ENCODE measurements at places on chromosomes 6 and 20.

DNA sequence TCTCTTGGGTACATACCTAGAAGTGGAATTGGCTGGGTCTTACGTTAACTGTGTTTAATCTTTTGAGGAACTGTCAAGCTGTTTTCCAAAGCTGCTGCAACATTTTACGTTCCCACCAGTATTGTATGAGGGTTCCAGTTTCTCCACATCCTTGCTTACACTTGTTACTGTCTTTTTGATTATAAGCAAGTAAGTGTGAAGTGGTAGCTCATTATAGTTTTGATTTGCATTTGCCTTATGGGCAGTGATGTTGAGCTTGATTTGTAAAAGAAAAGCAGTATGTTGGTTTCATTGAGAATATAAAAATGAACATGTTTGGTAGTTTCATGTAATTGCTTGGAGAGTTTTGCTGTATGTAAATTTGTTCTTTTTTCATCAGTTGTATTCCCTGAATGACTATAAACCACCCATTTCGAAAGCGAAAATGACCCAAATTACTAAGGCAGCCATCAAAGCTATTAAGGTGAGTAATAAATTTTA, 40.4 kb downstream of the SCAF8 start:
- no peak for DNase-seq

DNA sequence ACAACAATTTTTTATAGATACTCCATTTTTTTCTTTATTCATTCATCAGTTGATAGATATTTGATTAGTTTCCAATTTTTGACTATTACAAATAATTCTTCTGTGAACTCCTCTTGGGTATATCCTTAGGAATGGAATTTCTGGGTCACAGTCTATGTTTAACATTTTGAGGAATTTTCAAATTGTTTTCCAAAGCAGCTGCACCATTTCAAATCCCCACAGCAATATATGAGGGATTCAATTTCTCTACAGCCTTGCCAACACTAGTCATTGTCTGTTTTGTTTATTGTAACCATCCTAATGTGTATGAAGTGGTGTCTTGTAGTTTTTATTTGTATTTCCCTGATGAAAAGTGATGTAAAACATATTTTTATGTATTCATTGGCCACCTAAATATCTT, 320.3 kb upstream of the DEFB112 start:
- no peak for DNase-seq

GRCh38 chr6:69866770-69867638, 648 bp downstream of the COL19A1 start:
- peak; percentile 42 for DNase-seq

GRCh38 chr6:56072856-56073255, 174.5 kb downstream of the COL21A1 start:
- DNase-seq: no peak

- DNase-seq: no peak
These were observed 598.8 kb downstream of the RNF144B start for GRCh38 chr6:18985996-18986395.

- DNase-seq: no peak
These were observed 413.0 kb upstream of the RUNX2 start for GRCh38 chr6:44915111-44915510.

GRCh38 chr6:73978330-73978729, 282.3 kb downstream of the CD109 start:
- no peak for DNase-seq

GRCh38 chr6:130744576-130745366, 82.4 kb upstream of the SMLR1 start:
- DNase-seq: no peak

DNA sequence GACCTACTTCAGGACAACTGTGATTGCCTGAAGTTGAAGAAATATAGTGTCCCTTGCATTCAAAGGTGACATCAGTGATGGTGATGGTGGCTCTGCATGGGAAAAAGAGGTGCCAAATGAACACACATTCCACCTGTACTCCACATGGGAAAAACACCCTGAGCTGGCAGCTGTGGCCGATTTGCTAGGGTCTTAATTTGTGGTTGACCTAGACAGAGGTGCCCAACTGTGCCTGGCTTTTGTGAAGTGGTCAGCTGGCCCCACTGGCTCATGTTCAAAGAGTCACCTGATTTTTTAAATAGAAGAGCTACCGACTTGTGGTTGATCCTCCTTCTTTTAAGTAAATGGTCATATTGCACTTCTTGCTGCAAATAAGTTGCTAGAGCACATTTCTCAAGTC, 7.6 kb upstream of the GCNT2 start:
- DNase-seq: no peak

GRCh38 chr6:111573131-111573883, 32.4 kb downstream of the TRAF3IP2 start:
- no peak for DNase-seq

DNA sequence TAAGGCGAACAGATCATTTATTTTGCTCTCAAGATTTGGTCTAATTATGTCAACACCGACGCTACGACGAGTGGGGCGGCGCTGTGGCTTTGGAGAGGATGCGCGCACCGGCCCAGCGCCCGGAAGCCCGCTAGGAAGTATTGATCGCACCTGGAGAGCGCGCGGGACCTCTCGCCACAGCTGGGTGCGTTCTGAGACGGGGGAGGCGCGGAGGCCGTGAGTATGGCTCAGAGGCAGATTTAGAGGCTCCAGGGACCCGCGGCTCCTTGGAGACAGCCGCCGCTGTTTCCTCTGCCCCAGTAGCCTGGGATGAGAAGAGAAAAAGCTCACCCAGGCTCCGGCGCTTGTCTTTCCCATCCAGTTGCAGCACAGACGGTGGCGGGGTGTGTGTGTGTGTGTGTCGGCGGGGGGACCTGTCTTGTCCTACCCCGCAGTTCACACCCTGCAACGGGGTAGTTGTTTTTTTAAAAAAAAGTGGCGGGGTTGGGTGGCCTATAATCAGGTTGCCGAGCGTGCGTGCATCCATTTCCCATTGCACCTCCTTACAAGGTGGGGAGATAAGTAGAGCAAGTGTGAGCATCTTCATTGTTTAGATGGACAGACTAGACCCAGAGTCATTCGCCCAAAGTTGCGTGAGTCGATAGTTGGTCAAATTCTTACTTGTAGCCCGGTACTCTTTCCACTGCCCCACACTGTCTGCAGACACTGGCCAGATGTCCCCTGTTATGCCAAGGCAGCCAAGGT, 11.2 kb downstream of the TFAP2D start:
- DNase-seq: no peak

DNA sequence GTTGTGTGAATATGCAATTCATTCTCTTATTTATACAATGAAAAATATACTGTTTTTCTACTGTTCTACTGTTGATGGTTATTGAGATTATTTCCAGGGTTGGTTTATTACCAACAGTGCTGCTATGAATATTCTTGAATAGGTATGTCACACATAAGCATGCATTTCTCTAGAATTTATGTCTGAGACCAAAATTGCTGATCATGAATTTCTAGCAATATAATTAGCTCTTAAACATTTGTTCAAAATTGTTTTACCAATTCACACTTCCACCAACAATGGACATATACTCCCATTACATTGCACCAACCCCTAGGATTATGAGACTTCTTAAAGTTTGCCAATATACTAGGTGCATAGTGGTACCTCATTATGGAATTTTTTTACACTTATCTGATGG, 164.1 kb upstream of the KCNQ5 start:
- no peak for DNase-seq

DNA sequence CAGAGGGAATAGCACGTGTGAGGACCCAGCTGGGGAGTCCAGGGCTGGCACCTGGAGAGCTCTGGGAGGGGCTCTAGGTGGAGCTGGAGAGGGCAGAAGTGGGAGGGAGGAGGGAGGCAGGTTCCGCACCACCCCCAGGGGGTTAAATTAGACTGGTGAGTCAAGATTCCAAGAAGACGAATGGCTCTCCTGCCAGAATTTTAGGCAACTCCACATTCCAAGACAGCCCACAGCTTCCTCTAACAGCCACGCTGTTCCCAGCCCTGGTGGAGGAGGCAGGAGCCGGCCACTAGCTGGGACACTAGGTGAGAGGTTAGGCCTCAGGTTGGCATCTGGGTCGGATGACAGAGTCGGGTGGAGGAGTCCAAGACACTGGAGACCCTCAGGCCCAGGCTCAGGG, 60.2 kb downstream of the TFAP2C start:
- no peak for DNase-seq

GRCh38 chr6:152736687-152737273, 13.8 kb upstream of the VIP start:
- DNase-seq: no peak

DNA sequence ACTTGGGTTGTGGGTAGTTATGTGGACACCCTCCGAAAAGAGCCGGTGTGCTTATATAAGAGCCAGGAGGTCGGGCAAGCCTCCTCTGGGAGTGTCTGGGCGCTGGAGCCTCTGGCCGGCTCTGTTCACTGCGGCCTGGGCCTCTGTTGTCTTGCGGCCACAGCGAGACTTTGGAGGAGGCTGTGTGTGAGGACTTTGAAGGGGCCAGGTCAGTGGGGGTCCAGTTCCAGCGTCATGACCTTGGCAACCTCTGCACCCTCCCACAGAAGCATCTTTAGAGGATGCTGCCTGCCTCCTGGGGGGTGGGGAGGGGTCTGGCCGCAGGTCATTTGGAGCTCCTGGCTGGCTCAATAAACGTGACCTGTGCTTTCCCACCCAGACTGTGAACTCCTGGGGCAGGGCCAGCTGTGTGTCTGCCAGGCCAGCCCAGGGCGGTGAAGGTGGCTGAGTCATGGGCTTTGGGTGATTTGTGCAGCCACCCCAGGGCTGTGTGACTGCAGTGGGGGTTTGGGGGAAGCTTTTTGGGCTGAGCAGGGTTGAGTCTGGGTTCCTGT, 1.2 kb downstream of the TCEA2 start:
- DNase-seq: no peak

- DNase-seq: no peak
These were observed 148.3 kb downstream of the HACE1 start for GRCh38 chr6:104711371-104711770.

- DNase-seq: no peak
These were observed 15.7 kb upstream of the HLA-DQB2 start for GRCh38 chr6:32779036-32779435.

GRCh38 chr20:59808729-59809381, 124.6 kb downstream of the SYCP2 start:
- no peak for DNase-seq

- DNase-seq: no peak
These were observed 29.4 kb upstream of the TAGAP start for GRCh38 chr6:159074120-159074684.

DNA sequence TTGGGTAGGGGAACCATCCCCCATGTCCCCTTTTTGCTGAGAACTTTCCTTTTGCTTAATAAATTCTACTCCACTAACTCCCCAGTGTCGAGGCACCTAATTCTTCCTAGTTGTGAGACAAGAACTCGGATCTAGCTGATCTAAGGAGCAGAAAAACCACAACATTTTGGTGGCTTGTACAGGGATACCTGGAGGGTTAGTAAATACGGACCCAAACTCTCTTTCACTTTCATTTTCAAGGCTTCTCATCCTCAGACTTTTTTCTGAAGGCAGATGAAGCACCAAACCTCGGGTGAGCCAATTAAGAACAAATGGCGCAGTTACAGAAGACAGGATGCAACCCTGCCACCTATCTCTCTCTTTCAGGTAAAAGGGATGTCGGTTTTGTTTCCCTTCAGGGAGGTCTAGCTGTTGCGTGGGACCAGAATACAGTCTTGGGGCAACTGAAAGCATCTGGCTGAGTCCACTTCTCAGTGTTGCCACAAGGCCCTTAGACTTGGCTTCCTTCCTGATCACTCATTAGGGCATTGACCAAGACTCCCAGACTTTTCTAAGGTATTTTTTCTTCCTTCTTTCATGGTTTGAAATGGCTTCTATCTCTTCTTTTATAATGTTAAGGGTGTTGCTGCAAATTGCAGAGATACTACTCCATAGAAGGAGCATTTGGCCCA, 11.1 kb upstream of the HTR1B start:
- no peak for DNase-seq

DNA sequence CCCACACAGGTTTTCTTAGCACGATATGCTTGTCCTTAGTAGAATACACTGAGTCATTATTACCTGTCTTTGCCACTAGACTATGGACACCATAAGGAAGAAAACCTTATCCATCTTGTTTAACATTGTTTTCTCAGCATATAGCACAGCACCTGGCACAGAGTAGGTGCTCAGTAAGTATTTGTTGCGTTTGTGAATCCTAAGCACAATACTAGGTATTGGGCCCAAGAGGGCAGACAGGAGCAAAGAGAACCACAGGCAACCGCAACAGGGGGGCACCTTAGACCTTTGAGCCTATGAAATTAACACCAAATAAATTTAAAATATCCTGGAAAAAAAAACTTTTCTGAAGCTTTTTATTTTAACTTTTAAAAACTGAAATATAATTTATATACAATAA, 3.7 kb upstream of the NCOA6 start:
- no peak for DNase-seq

DNA sequence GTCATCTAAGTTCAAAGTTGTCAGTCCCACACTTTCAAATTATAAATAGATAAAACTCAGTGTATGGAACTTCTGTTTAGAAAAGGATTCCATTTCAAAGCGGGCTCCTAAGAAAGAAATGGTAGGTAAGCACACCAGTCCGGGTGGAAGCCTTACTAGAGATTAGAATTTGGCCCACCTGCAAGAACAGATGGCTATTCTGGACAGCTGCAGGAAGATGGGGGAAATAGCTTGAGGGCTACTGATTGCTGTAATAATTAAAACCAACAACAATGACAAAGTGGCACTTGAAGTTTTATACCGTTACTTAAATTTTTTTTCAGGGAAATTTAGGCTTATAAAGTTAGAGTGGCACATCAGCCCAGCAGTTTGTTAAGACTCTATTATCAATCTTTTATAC, 83.3 kb downstream of the HIVEP2 start:
- DNase-seq: no peak

DNA sequence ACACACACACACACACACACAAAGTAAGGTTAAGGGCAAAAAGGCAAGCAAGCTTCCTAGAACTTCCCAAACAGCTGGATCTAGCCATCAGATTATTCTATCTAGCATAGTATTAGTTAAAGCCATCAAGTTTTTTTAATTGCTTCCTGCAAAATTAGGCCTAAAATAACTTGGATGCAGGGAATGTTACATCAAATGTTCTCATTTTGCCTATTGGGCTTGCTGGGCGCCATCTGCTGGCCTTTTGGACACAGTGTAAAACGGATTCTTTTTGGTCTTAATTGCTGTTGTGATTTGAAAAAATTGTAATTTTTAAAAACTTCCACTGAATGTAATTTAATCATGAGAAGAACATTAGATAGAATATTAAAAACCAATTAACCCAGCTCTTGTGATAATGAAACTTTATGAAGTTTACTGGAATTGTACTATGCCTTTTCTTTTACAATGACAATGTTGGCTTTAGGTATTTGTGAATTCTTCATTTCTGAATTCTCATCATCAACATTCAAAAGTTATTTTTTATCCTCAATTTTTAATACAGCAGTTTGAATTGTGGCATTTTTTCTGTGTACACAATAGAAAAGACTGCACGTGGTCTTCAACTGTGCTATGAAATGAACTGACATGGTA, 6.8 kb downstream of the MKKS start:
- peak; percentile 38 for DNase-seq

GRCh38 chr6:55239099-55239498, 64.8 kb downstream of the HCRTR2 start:
- no peak for DNase-seq

All from activated gamma-delta T cell treated with Interleukin-2 at 50 U/mL for 16 hours (primary cell).